Lung (tissue), 17 donors: ENCODE measurements at places on chromosomes 6 and 20. TPM values are rescaled to one million over a fixed set of nuclear protein-coding genes. Genes with fewer than 3 reads are reported as not detected.

DNA sequence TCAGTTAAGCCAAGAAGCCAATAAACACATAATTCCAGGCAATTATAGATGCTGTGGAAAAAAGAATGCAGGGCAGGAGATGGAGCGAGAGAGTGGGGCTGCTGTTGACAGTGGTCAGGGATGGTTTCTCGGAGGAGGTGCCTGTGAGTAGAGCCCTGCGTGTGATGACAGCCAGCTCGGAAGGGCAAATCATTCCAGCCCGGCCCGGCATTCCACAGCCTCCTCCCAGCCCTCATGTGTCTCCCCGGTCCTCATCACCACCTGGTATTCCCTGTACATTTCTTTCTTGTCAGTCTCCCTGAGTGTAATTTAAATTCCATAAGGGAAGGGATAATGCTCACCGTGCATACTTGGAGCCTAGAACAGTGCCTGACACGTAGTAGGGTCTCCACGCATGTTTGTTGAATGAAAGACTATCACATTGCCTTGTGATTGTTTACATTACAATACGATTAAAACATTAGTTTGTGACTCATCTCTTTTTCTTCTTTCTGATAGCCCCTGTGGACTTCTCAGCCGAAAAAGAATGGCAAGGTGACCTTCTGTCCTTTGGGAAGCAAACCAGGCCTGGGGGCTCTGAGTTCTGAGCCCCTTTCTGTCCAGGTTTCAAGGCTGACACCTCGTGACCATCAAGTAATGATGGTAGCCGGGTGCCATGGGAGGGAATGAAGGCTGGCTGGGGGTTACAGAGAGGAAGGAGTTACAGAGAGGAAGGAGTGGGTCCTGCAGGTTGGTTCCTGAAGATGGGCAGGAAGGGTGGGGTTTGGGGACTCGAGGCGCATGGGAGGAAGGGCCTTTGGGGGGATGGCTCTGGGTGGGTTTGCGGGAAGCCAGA lies 379.5 kb upstream of the SULF2 start:
- no peak for DNase-seq

DNA sequence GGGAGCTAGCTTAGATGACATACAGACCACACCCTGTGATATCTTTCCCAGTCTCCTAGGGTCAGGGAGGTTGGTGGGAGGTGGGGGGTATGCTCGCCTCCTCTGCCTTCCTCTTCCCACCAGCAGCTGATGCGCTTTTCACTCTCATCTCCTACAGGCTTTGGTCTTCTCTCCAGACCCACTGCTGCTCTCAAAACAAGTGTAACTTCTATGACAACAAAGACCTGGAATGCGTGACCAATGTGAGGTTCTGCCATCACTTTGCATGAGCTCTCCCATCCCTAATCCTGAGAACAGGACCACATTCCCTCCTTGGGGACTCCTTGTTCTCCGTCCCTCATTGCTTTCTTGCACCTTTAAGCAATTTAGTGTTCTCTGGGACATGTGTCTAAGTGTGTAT lies 2.7 kb downstream of the CTSA start:
- no peak for DNase-seq

- DNase-seq = peak; percentile 11
These were observed 90.0 kb upstream of the BHLHE23 start for GRCh38 chr20:63096681-63097335.

GRCh38 chr20:59976156-59976782 lies 18.0 kb downstream of the CDH26 start:
- peak; percentile 39 for DNase-seq

DNA sequence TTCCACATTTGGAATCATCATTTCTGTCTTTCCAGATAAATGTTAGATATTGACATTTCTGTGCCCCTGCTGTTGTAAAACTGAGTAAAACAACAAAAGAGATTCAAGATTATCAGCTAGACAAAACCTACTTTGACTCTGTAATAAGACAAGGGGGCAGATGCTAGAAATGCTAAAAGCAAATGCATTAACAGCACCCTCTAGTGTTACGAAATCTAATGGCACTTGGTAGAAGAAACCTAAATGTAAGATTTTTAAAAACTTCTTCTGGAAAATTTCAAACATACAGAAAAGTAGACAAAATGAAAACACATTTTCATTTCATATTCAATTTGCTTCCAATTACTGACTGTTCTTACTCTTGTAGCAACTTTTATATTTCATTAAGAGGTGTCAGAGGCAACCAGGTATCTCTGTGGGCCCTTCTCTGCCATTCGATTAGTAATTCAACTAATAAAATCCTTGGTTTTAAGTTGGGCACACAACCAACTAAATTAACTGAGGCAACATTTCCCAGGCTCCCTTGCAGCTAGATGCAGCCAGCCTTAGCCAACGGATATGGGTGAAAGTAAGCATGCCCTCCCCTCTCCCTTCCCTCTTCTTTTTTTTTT lies 45.0 kb downstream of the SLC23A2 start:
- DNase-seq = peak; percentile 83

DNA sequence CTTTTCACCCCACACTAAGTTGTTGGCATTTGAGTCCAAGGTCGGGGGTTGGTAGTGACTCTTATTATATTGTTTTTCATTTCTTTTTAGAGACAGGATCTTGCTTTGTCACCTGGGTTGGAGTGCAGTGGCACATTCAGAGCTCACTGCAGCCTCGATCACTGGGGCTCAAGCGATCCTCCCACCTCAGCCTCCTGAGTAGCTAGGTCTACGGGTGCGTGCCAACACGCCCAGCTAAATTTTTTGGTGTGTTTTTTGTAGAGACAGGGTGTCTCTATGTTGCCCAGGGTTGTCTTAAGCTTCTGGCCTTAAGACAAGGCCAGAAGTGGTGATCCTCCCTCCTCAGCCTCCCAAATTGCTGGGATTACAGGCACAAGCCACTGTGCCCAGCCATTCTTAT lies 25.1 kb upstream of the TGM2 start:
- no peak for DNase-seq

GRCh38 chr6:39102821-39103136 lies 12.2 kb downstream of the SAYSD1 start:
- DNase-seq = no peak

- DNase-seq = no peak
These were observed 330.6 kb upstream of the MARCKS start for GRCh38 chr6:113526553-113526952.

DNA sequence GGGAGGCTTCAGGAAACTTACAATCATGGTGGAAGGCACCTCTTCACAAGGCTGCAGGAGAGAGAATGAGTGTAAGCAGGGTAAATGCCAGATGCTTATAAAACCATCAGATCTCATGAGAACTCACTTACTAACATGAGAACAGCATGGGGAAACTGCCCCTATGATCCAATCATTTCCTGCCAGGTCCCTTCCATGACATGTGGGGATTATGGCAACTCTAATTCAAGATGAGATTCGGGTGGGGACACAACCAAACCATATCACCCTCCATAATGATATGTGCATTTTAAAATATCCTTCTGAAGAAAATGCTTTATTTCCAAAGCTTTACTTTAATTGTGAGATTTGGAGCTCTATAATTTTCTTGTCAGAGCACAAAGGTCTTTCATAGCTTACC lies 154.1 kb upstream of the CENPW start:
- DNase-seq = no peak

- DNase-seq = peak; percentile 84
These were observed 128.9 kb upstream of the SHLD1 start for GRCh38 chr20:5621305-5621704.

- DNase-seq = peak; percentile 48
These were observed 75.1 kb upstream of the MC3R start for GRCh38 chr20:56173438-56173837.

- no peak for DNase-seq
These were observed 109.2 kb upstream of the RALGAPA2 start for GRCh38 chr20:20821484-20822260.

- no peak for DNase-seq
These were observed 10.6 kb downstream of the ARMH2 start for GRCh38 chr6:24788031-24788665.

- no peak for DNase-seq
These were observed 36.8 kb downstream of the GCNT2 start for GRCh38 chr6:10557913-10558312.

DNA sequence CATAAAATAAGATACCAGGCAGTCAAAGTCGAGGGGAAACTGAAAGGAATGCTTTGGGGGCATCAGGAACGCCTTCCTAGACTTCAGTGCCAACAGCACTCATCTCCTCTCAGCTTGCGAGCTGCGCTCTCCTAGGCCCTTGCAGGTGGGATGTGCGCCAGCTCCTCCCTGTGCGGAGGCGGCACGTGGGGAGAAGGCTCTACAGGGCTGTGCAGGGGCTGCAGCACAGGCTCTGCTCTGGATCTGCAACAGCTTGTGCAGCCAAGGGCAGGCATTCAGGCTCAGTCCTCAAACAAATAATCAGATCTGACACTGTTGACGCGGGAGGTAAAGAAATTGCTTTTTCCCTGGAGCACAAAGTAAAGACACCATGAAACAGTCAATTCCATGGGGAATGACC lies 144.8 kb downstream of the TTLL2 start:
- DNase-seq = no peak

DNA sequence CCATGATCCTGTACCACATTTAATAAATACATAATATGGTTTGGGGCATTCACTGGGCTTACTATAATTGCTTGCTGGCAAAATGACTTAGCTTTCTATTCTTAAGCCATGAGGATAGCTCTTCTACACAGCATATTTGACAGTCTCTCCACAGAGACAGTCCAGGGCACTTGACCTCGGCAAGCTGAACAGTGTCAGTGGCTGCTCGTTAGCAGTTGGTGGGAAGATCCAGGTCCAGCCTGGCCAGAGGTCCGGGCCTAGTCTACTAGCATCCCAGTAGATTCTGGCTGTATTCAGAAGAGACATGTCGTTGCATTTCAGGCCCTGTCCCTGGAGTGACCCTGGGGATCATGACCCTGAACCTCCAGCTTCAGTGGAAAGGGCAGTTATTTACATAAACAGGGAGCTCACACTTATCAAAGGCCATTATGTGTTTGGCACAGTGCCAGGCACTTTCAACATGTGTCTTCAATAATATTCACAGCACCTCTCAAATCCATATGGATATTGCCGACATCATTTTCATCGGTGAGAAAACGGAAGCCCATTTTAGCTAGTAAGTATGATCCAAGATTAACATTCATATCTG lies 139.0 kb downstream of the IMPG1 start:
- peak; percentile 66 for DNase-seq

- DNase-seq = no peak
These were observed 31.8 kb downstream of the ABRACL start for GRCh38 chr6:139060332-139060731.

DNA sequence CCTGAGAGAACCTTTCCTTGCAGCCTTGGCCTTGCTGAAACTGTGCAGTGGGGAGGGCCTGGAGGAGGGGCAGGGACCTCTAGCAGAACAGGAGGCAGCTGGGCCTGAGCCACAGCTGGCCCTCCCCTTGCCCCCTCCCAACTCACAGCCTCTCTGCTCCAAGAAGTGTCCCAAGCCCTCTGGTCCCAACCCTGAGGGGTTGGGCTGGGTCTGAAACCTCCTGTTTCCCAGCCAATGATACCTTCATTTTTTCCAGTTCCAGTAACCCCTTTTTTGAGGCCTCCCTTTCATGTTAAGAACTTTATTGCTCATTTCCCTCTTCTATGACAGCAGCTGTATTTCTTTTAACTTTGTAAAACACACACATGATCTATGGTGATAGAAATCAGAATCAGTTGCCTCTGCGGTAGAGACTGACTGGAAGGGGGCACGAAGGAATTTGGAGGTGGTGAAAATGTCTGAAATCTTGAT lies 17.9 kb upstream of the ARMC12 start:
- peak; percentile 50 for DNase-seq

- DNase-seq = peak; percentile 48
These were observed 17.3 kb downstream of the PLN start for GRCh38 chr6:118565311-118565960.

DNA sequence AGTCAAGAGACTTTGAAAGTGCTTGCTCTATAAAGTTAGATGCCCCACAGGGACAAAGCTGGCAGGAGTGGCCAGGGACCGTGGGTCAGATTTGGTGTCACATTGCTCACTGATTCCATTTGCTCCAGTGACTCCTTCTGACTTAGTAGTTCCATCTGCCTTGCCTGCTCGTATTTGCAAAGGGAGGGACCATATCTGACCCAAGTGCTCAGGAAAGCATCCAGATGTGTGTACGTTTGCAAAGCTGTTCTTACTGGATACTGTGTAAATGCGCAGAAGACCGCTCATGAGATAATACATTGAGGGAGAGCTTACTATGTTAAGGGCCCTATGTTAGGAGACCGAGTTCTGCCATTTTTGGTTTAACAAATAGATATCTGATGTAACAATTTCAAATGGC lies 21.2 kb upstream of the CCN6 start:
- no peak for DNase-seq

BPI gene
- 0.31 TPM for polyA plus RNA-seq

SH3BGRL2 gene
- polyA plus RNA-seq = 8.3 TPM

COL20A1 gene
- polyA plus RNA-seq = not detected

TNF gene
- 1.6 TPM for polyA plus RNA-seq

B3GAT2 gene
- 0.06 TPM for polyA plus RNA-seq

PNPLA1 gene
- polyA plus RNA-seq = 0.06 TPM

WFDC2 gene
- polyA plus RNA-seq = 547 TPM

CCN5 gene
- polyA plus RNA-seq = 24.1 TPM

SMLR1 gene
- polyA plus RNA-seq = not detected

LIME1 gene
- polyA plus RNA-seq = 19.9 TPM

C20orf141 gene
- not detected for polyA plus RNA-seq

LY6G6F gene
- polyA plus RNA-seq = not detected

KIF6 gene
- polyA plus RNA-seq = 1.1 TPM

STK38 gene
- polyA plus RNA-seq = 22.4 TPM

ROMO1 gene
- polyA plus RNA-seq = 501 TPM

TNNC2 gene
- 1.5 TPM for polyA plus RNA-seq

SIRPG gene
- polyA plus RNA-seq = 0.35 TPM

HLA-DQA2 gene
- polyA plus RNA-seq = 0.86 TPM
